NCI-H2081 treated with DMSO at 0.1 percent for 48 hours (cell line): ENCODE measurements at places on chromosomes 7 and 10.

DNA sequence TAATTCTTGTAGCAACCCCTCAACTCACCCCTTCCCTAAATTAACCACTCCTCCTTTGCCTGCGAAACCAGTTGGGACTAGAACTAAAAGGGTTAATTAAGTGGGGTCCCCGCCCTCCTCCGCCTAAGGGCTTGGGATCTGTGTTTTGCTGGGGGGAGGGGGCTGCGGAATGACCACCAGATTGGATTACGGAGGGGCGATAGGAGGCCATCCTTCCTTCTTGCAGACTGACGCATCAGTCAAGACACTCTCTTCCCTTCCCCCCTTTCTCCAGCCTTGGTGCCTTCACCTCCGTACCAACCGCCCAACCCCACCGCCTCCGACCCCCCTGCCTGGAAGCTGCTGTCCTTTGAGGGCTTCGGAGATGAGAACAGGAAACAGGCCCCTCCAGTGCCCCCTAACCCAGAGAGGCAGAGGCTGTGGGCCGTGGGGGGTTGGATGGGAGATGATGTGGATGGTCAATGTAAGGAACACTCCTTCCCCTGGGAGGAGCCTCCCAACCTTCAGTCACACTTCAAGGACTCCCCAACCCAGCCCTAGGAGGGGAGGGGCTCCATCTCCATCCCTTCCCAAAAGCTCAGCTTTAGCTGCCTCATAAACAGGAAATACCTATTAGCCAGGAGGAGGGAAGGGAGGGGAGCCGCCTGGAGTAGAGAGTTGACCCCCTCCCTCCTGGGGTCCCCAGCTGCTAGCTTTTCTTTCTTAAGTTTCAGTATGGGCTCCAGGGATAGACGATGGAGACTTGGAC lies 997 bp upstream of the LDB1 start:
- DNase-seq, result no peak

DNA sequence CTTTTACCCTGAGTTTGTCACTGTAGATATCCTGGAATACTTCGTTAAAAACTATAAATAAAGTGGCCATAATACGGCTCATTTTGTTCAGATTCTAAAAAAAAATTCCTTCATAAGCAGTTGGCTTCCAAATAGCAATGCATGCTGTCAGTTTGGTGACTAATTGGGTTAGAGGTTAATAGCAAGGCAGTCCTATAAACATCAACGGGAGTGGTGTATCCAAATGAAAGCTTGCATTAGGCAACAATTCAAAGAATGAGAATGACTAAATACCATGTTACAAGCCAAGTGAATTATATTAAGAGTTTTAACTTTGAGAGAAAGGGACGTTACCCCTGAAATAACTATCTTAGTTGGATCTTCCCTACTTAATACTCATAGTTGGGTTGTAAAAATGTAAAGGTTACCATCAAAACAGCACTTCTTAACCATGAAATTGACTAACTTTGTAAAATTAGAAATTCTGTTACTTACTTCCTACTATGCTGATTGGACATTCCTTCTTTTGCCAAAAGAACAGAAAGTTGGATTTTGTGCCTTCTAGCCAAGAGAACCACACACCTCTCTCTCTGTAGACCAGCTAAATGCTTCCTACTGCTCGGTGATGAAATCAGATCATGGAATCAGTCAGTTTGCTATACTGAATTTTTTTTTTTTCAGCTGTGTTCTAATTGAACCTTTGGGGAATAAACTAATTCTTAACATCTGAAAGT lies 98.0 kb downstream of the KAT6B start:
- DNase-seq, result no peak

GRCh38 chr7:69747144-69747543 lies 148.9 kb downstream of the AUTS2 start:
- DNase-seq, result no peak

DNA sequence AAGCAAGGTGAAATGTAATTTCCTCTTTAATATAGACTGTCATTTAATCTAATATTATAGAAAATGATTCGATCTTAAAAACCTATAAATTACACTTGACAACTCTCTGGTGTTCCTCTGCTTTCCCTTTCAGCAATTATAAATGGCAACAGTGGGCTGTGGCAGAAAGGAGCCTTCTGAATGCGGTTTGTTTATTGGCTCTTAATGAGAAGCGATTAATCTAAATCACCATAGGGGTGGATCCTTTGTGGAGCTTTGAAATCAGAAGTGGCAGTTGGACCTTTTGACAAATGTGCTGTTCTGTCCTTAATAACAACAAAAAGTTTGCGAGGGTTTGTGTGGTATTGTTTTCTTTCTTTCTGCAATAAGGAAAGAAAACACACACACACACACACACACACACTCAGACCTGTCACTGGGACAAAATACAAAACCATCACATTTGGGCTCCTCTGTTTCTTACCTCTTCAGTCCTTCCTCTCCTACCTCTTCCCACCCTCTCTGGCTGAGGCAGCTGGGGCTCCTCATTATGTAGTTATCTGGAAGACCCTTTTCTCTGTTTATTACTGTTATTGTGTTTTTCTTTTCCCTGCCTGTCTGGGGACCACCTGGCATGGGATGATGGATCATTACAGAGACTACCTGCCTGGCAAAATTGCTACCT lies 316.2 kb downstream of the SORCS3 start:
- no peak for DNase-seq

GRCh38 chr10:5618829-5619228 lies 47.6 kb downstream of the ASB13 start:
- DNase-seq, result no peak

DNA sequence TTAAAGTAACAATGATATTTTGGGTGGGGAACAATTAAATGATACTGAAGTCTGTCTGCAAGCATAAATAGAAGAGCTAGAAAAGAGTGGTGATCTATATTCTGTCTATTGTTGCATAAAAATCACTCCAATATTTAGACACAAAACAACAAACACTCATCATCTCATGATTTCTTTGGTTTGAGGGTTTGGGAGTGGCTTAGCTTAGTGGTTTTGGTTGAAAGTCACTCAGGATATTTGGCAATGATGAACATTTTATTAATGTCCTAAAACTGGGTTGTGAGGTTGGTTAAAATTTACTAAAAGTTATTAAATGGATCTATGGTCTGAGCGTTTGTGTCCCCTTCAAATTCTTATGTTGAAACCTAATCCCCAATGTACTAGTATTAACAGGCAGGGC lies 54.7 kb upstream of the EGFR start:
- DNase-seq, result no peak

DNA sequence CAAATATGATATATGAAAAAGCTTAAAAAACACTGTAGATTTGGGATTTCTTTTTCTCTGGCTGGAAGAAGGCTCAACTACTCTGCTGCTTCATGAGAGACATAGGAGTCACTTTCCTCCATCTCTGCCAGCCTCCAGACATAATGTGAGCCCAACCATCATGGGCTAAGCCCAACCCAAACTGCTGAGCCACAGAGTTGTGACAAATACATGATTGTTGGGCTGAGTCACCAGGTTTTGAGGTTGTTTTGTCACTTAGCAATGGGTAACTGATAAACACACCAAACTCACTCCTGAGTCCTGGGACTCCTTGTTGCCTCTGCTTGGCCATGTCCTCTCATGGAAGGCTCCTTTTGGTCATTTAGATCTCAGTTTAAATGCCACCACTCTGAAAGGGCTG lies 381.8 kb upstream of the FZD8 start:
- no peak for DNase-seq
